ENCODE measurements at places on chromosomes 1 and 21. TPM values are rescaled to one million over a fixed set of nuclear protein-coding genes. Genes with fewer than 3 reads are reported as not detected.

The S100A4 gene
- total RNA-seq = 54.9 TPM

The IGSF5 gene
- total RNA-seq = not detected

The DPT gene
- total RNA-seq = not detected

The PCNT gene
- 8.3 TPM for total RNA-seq

The POGZ gene
- 15.3 TPM for total RNA-seq

The LMX1A gene
- not detected for total RNA-seq

The CD164L2 gene
- total RNA-seq = not detected

The SERPINC1 gene
- total RNA-seq = not detected

The CFHR4 gene
- not detected for total RNA-seq

The RNPC3 gene
- total RNA-seq = 5.5 TPM

The PRR9 gene
- total RNA-seq = not detected

The S100A2 gene
- total RNA-seq = 2.3 TPM

The NBPF10 gene
- total RNA-seq = 1.1 TPM

The RIPPLY3 gene
- total RNA-seq = 0.29 TPM

The COPA gene
- 275 TPM for total RNA-seq

The TMEM51 gene
- total RNA-seq = 9.2 TPM

The PPIAL4G gene
- total RNA-seq = not detected

The MDM4 gene
- 7.6 TPM for total RNA-seq

The CCDC27 gene
- total RNA-seq = not detected

The HMGCS2 gene
- not detected for total RNA-seq

The FAM72A gene
- total RNA-seq = 1.7 TPM

The BEST4 gene
- not detected for total RNA-seq

The SYTL1 gene
- 2.8 TPM for total RNA-seq

The CXADR gene
- 3.5 TPM for total RNA-seq

The PDZK1 gene
- 0.53 TPM for total RNA-seq

The ATAD3B gene
- total RNA-seq = 33.2 TPM

The OTUD7B gene
- total RNA-seq = 5.5 TPM

The GUCA2B gene
- not detected for total RNA-seq

The SPRR1A gene
- total RNA-seq = not detected

The F13B gene
- total RNA-seq = not detected

The CDC14A gene
- 1.4 TPM for total RNA-seq

The FCRL2 gene
- total RNA-seq = not detected

The EPS8L3 gene
- total RNA-seq = not detected

The ERICH3 gene
- total RNA-seq = not detected

The GJA4 gene
- total RNA-seq = not detected

The FAAH gene
- 0.29 TPM for total RNA-seq

The PRAMEF25 gene
- not detected for total RNA-seq

The MANEAL gene
- 0.35 TPM for total RNA-seq

The MPZ gene
- 3.5 TPM for total RNA-seq

The ITLN1 gene
- total RNA-seq = not detected

The PEX19 gene
- total RNA-seq = 111 TPM

The CD2 gene
- not detected for total RNA-seq

The OR2G6 gene
- total RNA-seq = not detected

The ZSWIM5 gene
- total RNA-seq = 0.29 TPM

The RIPK4 gene
- total RNA-seq = not detected

The RGS8 gene
- not detected for total RNA-seq

The TRPM2 gene
- not detected for total RNA-seq

The RNF186 gene
- total RNA-seq = not detected

The TP73 gene
- 0.53 TPM for total RNA-seq

Data from myometrial cell (primary cell).